ENCODE measurements at places on chromosomes 6 and 20. TPM values are rescaled to one million over a fixed set of nuclear protein-coding genes. Genes with fewer than 3 reads are reported as not detected.

DNA sequence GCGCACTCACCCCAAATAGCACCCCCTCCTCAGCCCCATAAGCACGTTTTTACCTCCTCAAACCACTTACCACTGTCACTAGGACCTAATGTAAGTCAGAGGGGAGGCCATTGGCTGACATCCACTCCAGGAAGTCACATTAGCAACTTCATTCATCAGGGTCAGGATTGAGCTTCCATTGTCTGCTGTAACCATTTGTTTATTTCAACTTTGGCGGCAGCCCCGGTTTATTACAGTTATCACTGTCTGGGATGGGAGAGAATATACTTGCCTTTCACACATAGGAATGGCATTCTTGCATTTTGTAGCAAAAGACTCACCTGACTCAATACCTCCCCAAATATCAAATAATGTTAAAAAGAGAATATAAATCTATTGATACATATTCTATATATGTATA, 38.3 kb downstream of the MAFB start:
- no peak for DNase-seq

- no peak for DNase-seq
Measured at GRCh38 chr6:106149472-106150069, 63.4 kb downstream of the PRDM1 start.

DNA sequence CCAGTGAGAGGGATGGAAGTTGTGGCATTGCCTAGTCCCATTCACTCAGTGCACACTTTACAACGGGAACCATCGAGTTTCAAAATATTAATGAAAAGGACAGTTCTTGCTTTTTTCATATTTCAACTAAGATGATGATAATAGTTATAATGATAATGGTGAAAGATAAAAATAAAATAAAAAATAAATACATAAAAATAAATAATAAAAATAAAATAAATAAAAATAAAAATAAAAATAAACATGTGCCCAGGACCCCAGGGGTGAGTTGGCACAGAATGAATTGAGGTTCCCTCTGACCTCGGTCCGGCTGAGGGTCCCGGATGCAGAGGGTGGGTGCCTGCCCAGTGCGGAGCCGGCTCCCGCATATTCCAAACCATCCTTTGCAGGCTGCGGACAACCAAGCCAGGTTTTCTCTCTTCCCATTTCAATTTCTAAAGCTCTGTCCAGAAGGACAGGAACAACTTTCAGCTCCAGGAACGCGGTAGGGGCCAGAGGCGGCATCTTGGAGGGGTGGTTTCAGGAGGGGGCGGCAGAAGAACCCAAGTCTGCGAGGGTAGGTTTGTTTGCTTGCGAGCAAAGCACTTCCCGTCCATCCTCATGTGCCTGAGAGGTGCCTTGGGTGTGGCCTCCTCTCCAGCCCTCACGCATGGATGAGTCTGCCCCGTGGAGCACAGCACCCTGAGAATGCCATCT, 236.8 kb downstream of the DLL1 start:
- no peak for DNase-seq

GRCh38 chr20:21235484-21236445, 67.4 kb upstream of the XRN2 start:
- peak; percentile 41 for DNase-seq

DNA sequence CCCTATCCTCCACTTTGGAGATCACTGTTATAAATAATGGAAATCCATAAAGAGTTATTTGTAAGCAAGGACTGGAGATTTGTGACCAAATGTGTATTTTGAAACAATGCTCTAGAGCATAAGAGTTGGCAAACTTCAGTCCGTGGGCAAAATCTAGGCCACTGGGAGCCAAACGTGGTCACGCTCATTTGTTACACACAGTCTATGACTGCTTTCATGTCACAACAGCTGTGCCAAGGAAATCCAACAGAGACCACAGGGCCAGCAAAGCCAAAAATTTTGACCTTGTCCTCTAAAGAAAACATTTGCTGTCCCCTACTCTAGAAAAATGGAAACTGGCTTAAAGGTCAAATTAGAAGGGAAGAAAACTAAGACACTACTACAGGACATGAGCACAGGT, 7.9 kb downstream of the ZNF334 start:
- peak; percentile 13 for DNase-seq

- no peak for DNase-seq
Measured at GRCh38 chr6:5305968-5306626, 44.8 kb downstream of the FARS2 start.

- no peak for DNase-seq
Measured at GRCh38 chr6:99575544-99576227, 7.2 kb upstream of the CCNC start.

DNA sequence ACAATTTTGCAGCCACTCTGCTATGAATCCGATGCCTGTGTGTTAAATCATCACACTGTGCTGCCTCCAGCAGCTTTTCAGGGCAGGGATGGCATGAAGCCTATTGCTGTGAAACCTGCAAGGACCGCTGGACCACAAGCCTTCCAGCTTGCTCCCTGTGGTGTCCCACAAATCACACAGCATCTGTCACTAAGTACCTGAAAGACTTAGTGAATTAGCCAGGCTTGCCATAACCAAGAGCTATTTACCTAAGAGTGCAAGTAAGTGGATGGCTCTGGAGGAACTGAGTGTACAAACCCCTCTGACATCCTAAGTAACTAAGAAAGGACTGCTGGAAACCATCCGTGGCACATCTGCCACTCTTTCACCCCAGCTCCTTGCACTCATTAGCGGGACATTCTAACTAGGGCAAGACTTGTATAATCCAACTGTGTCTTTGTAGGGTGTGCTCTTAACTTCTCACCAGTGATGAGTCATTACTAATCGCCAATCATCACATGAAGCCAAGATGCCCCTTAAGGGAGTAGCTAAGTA, 34.7 kb downstream of the FOXQ1 start:
- DNase-seq: no peak

DNA sequence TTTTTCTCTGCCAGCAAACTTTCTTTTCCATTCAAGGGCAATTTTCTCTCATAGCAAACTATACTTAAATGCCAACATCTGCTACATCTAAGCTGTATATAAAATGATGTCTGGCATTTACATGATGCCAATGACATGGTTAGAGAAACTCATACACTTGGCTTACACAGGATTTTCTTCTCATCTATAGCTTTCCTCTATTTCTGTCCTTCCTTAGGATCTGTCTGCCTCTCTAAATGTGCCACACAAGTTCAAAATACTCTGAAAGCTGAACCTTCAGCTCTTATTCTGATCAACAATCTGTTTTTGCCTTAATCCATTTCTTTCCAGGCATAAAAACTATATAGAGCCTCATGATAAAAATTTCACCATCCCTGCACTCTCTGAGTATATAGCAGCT, 290.9 kb upstream of the RNF217 start:
- DNase-seq: no peak

GRCh38 chr6:46507426-46507825, 16.2 kb upstream of the RCAN2 start:
- DNase-seq: no peak

DNA sequence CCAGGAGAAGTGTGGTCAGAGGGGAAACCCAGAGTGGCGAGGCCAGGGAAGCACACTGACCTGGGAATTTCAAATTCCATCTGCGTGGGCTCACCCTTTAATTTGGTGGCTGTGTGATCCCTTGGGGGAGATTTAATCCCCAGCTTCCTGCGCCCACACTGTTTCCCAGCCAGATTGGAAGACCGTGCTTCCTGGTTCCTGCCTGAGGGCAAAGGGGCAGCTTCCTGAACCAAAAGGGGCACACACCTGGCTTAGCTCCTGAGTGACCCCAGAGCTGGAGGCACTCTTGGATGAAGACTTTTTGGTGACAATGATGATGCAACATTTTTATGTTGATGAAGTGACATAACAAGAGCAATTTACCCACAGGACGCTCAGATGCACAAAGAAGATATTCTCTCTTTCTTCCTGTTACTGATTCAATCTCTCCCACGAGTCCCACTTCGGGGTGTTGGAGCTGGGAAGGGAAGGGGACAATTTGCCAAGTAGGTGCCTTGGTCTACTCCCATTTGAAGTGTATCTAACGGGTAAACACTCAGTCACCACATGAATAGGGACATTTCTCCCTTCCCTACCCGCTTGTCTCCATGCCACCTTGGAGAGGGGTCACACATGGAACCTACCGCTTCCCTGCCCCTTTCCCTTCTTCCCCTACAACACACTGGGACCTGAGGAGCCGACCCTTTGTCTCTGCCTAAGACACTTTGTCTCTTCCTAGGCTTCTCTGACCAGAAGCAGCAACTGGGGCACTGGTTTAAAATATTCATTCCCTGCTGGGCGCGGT, 28.6 kb upstream of the CDKN1A start:
- DNase-seq: no peak

GRCh38 chr20:48162621-48163020, 377.3 kb upstream of the SULF2 start:
- DNase-seq: no peak

GRCh38 chr20:35699957-35700624, 886 bp downstream of the ROMO1 start:
- no peak for DNase-seq

DNA sequence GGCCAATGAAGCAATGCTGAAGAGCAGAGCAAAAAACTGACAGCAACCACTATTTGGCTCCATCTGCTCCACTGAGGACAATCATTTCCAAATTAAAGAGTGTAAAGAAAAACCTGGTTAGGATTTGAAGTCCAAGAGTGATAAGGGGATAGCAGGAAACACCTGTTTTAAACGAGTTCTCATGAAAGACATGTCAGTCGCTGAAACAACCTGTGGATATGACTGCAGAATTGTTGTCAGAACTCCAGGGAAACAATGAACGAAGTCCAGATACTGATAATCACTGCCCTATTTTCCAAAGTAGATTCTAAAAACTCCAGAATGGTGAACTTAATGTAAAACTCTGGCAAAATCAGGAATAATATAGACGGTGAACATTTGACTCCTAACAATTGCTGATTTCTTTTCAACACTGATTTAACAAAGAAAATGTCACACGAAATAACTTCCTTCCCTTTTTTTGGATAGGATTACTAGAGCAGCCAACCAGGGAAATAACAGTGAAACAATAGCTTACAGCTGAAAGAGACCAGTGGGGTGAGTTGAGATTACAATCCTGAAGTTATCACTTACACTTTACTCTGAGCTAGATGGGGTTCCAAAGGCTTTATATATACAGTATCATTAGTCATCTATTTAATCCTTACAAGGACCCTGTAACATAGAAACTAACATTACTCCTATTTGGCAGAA, 83.7 kb downstream of the ELOVL5 start:
- no peak for DNase-seq

GRCh38 chr6:123215211-123215610, 219.2 kb downstream of the CLVS2 start:
- no peak for DNase-seq

DNA sequence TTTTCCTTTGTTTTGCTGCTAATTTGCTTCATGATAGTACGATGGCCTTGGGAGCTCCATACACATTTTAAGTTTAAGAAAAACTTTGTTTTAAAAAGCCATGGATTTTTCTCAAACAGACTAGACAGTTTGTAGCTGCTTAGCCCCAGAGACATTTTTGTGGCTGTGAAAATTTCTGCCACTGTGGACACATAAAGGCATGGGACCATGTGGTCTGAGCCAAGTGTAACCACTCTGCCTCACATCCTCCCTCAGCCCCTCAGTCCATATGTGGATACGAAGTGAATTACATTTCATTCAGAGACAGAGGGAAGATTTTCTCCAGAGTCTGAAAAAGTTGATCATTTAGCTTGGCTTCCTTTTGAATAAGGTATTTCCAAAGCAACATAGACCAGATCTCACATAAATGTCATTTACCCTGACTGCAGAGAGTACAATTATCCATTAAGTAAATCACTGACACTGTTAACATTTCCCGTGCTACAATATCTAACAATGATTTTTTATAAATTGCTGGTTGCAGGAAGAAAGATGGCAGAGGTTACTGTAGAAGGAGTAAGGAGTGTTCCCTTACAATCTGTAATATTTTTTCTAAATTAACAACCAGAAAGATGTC, 87.4 kb downstream of the GJA1 start:
- no peak for DNase-seq

DNA sequence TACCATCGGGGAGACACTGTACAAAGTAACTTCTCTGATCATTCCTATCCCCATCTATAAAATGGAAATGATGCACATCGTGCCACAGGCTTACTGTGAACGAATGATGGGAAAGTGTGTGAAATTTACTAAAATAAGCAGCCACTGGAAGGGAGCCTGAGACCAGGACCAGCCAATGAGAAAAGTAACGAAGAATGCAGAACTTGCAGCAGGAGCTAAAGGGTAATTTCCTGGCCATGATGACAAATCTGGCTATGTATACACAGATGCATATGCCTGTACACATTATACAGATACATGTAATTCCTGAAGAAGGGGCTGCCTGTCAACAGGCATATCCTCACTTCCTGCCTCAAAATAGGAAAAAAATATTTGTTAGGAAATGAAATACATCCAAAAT, 47.4 kb downstream of the GMDS start:
- DNase-seq: no peak

NNAT gene
- 436 TPM for polyA plus RNA-seq

WFDC12 gene
- not detected for polyA plus RNA-seq

ADGRB3 gene
- polyA plus RNA-seq: 0.98 TPM

MUC22 gene
- polyA plus RNA-seq: not detected

FOXO3 gene
- polyA plus RNA-seq: 28.4 TPM

LINC00237 gene
- 0.14 TPM for polyA plus RNA-seq

Measured in muscle of back (tissue), 13 donors.